ENCODE measurements at places on chromosomes 12 and 14. TPM values are rescaled to one million over a fixed set of nuclear protein-coding genes. Genes with fewer than 3 reads are reported as not detected.

The RASAL1 gene
- 43.4 TPM for polyA plus RNA-seq

The MARK3 gene
- polyA plus RNA-seq, result 45.5 TPM

The MANSC4 gene
- not detected for polyA plus RNA-seq

The ANKRD33 gene
- not detected for polyA plus RNA-seq

The RAD51AP1 gene
- 7.0 TPM for polyA plus RNA-seq

The PTCSC3 gene
- not detected for polyA plus RNA-seq

The LRRC10 gene
- not detected for polyA plus RNA-seq

The HCAR2 gene
- polyA plus RNA-seq, result 53.2 TPM

The SMIM41 gene
- 0.22 TPM for polyA plus RNA-seq

The GPR84 gene
- polyA plus RNA-seq, result 0.29 TPM

The UNC79 gene
- polyA plus RNA-seq, result 0.01 TPM

The OR6S1 gene
- polyA plus RNA-seq, result not detected

The CD9 gene
- polyA plus RNA-seq, result 898 TPM

The FAM186B gene
- polyA plus RNA-seq, result 0.08 TPM
